ENCODE measurements at places on chromosomes 2 and 18.

DNA sequence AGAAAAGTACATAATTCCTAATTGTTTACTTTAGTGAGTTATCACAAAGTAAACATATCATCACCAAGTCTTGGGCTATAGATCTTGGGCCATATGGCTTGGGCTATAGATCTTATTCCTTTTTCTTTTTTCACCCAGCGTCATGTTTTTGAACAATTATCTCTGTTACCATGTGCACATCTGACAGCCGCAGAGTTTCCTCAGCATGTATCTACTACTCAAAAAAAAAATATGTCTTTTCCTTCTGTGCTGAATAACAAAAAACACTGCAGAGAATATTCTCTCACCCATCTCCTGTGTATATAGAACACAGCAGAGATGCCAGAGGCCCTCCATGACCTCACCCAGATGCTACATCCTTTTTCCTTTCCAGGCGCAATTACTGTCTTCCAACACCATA, 76.2 kb upstream of the MYO3B start:
- no peak for DNase-seq

DNA sequence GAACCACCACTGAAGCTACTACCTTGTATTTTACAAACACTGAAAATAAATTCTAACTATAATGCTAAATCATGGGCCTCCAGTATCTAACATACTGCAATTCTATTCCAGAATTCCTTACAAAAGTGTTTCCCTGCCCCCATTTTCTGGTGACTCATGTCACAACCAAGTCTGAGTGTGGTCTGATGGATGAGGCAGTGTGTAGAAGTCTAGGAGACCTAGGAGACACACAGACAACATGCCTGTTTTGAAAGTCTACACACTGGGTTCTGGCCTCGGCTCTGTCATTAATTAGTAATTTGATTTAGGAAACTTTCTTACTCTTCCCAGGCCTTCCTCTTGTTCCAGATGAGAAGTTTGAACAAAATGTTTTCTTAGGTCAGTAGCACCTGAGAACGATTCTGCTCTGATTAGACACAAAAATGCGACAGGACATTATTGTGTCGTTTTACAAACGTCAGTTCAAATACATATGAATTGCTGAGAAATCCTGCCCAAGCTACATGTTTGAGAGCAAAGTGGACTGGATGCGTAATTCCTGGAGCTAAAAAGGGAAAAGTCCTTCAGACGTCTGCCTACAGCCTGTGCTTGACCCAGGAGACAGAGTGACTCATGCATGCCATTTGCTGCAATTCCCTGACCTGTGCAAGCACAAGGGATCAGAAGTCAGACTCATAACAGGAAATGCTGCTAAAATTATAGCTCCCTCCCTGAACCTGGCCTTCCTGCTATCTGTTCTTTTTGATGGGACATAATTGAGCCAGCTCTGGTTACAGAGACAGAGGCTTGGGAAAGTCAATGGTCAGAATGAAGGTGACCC, 494.4 kb downstream of the SOX11 start:
- no peak for DNase-seq

DNA sequence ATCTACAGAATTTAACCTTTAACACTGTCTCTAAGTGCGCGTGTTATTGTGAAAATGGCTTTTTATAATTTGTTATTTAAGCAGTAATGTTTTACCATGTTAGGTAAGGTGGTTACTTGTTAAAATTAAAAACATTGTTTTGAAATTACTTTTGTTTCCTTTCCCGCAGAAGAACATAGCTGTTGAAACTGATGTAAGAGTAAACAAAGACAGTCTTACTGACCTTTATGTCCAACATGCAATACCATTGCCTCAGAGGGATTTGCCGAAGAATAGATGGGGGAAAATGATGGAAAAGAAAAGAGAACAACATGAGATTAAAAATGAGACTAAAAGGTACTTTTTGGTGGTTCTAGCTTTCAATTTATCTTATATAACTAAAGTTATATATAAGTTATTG, 2.1 kb downstream of the C2orf49 start:
- no peak for DNase-seq

- no peak for DNase-seq
These were observed 57.8 kb upstream of the KIF5C start for GRCh38 chr2:148817210-148817708.

DNA sequence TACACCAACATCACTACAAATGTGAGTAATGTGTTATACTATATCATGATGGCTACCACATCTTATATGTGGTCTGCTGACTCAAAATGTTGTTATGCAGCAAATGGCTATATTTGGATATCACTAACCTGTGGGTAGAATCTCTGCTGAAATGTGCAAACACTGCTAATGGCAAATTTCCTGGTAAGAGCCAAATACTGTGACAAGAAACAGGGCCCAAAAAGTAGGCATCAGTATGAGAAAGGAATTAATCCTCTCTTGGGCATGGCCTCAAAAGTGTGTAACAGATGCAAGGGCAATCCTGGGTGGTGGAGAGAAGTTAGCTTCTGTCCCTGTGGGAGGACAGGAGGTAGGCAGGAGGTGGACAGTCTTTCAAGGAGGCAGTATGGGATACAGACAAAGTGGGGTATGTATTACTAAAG, 13.3 kb downstream of the ATF2 start:
- DNase-seq = no peak

- DNase-seq = no peak
These were observed 124.1 kb upstream of the FIGN start for GRCh38 chr2:163859951-163860350.

GRCh38 chr2:3430172-3430571, 50.7 kb downstream of the TRAPPC12 start:
- DNase-seq = no peak

DNA sequence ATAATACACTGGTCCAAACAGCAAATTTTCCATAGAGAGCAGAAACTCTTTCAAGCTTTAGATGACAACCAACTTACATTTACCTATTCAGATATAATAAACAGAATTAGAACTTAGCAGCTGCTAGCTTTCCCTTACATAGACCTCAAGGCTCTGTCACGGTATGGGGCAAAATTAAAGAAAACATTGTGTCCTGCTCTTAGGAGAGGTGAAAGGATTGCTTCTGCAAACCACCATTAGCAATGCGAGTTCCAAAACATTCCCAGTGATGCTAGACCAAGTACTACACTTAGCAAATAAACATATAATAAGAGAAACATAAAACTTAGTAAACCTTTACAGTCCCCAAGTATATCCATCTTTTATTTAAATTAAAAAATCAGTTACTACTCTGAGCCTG, 183.3 kb downstream of the CAMKMT start:
- no peak for DNase-seq

DNA sequence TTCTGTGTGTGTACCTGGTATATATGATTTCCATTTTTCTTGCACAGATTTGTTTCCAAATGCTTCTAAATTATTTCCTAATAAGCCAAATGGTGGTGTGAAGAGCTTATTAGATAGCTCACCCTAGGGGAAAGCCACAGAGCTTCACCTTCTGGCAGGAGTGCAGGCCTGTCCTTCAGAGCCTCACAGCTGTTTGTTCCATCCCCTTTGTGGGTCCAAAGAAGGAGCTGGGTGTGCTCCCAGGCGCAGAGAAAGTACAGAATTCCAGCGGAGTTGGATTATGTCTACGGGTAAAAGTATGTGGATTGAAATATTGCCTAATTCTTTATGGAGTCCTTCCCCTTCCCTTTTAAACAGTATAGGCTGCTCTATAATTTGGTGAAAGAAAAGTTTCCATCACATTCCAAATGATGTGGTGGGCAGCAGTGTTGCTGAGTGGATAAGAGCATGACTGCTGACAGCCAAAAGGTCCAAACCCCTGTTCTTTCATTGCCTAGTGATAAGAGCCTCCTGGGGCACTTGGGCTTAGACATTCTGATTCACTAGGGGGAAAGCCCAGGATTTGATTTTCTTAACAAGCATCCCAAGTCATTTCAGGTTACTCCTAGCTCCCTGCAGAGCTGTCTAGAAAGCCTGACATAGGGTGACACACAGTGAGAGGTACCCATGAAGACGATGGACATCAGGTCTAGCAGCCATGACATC, 86.6 kb downstream of the WDSUB1 start:
- DNase-seq = no peak

GRCh38 chr2:192236136-192236535, 41.4 kb upstream of the TMEFF2 start:
- DNase-seq = no peak

GRCh38 chr2:182404092-182404491, 22.7 kb downstream of the PDE1A start:
- DNase-seq = no peak

- no peak for DNase-seq
These were observed 52.0 kb downstream of the LRATD1 start for GRCh38 chr2:14684516-14684915.

DNA sequence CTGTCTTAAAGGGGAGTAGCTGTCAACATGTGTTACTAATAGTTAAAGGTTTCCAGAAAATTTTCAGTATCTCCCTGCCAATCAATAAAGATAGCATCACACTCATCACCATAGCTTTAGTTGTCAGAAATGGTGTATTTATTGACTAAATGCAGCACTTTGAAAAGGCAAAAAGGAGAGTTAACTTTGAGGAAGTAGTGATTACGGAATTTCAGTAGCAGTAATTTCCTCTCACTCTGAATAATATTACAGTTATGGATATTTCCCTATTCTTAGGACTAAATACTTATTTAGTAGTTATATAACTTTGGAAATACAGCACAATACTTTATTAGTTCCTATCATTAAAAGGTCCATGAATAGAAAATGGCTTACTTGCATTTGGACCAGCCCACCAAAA, 250.5 kb downstream of the CAMKMT start:
- no peak for DNase-seq

GRCh38 chr2:108627911-108628567, 91.2 kb upstream of the RANBP2 start:
- DNase-seq = no peak

DNA sequence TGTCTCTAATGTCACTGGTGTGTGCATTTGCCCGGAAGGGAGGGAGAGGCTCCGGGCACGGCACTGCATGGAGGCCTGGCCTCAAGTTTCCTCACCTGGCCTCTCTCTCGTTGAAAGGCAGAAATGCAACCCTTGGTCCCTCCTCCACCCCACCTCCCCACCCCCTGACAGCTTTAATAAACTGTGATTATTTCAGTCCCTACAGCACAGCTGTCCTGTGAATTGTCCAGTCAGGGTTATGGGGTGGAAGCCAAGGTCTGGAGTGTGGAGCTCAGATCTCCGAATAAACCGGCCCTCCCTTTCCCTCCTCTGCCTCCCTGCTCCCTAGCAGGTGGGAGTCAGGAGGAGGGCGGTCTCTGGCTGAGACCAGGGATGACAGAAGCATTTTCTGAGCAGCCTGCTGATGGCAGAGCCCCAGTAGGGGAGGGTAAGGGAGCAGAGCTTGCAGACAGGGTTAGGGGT, 199.2 kb upstream of the SMAD2 start:
- no peak for DNase-seq

- no peak for DNase-seq
These were observed 1.8 kb downstream of the CHRNA1 start for GRCh38 chr2:174762464-174762863.

DNA sequence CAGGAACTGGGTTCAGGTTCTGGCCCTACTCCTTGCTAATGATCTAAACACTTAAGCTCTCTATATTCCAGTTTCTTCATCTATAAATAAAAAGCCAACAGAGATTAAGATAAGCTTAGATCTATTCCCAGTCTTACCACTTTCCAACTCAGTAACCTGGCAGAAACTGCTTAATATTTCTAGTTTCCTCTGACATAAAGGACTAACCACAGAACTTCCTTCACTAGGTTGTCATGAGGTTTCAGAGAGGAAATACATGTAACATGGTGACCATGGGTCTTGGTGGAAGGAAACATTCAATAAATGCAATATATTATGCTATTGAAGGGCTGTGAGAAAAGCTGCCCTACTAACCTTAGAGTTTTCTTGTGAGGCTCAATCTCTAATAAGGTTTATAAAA, 114.4 kb upstream of the PDE1A start:
- no peak for DNase-seq

- DNase-seq = no peak
These were observed 52.6 kb downstream of the COL6A3 start for GRCh38 chr2:237361194-237362004.

DNA sequence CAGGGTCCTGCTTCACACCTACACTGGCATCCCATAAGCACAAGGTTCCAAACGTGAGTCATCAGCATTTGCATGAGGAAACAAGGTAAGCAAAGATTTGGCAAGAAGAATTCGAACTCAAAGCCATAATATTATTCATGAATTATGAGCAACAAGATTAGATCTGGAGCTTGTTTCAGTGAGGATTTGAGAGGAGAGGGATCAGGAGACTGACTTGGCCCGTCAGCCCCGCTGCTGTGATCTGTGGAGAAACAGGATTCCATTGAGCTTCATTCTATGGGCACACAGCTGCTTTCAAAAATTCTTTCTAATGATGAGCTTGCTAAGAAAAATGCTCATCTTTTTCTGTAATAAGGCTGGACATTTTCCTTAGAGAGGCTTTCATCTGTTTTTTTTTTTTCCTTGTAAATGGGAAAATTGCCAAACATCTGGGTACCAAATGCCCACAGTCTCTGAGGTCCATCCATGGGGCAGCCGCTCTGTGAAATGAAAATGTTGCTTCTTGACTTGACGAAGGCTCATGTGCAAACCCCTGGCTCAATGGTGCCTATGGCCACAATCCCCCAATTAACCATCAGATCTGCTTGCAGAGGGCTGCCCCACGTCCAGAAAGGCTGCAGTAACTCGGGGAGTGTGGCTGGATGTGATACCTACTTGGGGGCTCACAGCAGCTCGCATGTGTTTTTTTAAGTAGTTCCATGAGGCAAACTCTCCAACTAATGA, 179.3 kb downstream of the TMEM18 start:
- DNase-seq = no peak

- DNase-seq = no peak
These were observed 64.9 kb downstream of the ZNF521 start for GRCh38 chr18:25287106-25287505.

- DNase-seq = no peak
These were observed 98.4 kb upstream of the MYCN start for GRCh38 chr2:15841776-15842560.

- DNase-seq = peak; percentile 10
These were observed 359 bp downstream of the FRZB start for GRCh38 chr2:182866095-182866460.

DNA sequence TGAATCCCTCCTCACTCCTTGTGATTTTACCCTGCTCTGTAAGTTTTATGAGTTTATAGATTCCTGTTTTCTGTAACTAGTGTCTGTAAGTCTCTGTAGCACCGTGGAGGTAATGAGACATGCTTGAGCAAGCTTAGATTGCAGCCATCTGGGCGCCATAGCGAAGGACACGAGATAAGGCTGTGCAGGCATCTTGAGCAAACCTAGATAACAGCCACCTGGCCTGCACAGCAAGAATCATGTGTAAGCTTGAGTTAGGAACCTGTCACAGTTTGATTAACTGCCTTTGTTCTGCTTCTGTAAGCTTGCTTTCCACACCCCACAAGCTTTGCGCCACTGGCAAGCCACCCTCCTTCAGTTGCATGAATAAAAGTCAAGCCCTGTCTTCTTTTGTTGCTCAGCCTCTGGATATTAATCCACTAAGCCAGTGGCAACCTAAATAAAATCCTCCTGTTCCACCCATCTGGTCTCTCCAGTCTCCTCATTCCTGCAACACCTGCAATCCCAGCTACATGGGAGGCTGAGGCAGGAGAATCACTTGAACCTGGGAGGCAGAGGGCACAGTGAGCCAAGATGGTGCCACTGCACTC, 270.6 kb upstream of the RGPD4 start:
- no peak for DNase-seq

Data from tibial nerve (tissue), 4 donors.